ENCODE measurements at places on chromosomes 6 and 20. TPM values are rescaled to one million over a fixed set of nuclear protein-coding genes. Genes with fewer than 3 reads are reported as not detected.

Gene ADGB
- not detected for total RNA-seq

- H3K4me1 ChIP-seq, result peaks cover 6% of the 10 kb centered on the region
- DNase-seq, result no peak
- H3K27me3 ChIP-seq, result peaks cover 3% of the 10 kb centered on the region
These were observed 44.5 kb upstream of the LAMA4 start for GRCh38 chr6:112298816-112299281.

DNA sequence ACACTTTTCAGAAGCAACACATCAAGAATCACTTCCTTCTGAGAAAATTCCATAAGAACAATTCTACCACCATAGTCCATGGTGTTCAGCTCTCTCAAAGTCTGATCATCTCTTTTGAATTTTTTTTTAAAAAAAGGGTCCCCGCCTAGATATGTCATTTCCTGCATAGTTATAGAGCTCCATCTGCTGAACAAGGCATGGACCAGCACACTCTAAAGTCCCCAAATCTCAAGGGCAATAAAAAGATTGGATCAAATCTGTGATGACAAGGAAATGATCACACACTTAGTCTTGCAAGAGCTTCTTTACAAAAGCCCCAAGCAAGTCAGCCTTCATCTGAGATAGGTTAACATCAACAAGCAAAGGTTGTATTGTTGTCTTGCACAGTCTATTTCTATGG, 100.7 kb upstream of the STMND1 start:
- H3K36me3 ChIP-seq, result no peaks in the 10 kb centered on the region
- H3K4me3 ChIP-seq, result no peak overlapping the region
- no peaks in the 10 kb centered on the region for H3K4me1 ChIP-seq

DNA sequence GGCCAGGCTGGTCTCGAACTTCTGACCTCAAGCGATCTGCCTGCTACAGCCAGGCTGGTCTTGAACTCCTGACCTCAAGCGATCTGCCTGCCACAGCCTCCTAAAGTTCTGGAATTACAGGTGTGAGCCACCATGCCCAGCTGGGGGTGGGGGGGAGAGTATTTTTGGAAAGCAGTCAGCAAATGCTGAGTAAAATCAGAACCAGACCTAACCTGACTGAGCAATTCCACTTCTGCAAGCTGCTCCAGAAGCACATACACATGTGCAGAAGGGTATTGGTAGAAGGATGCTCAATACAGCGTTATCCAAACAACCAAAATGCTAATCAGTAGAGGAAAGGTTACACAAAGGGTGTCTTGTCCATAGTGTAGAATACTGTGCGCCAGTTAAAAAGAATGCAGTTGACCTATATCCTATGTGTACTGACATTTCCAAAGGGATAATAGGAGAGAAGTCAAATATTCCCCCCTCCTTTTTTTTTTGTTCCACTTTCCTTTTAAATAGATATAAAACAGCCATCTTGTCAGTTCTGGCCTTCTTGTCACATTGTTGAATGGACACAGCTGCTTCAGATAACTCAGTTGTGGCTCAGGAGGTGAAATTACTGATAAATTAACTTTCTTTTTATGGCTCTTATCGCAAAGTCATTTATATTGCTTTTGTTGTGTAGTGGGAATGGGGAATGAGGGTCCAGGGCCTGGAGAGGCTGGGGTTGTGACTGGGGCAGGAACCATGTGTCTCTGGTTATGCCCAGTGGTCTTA, 74.6 kb downstream of the DTD1 start:
- DNase-seq, result no peak
- no peaks in the 10 kb centered on the region for H3K36me3 ChIP-seq
- H3K4me1 ChIP-seq, result no peaks in the 10 kb centered on the region
- H3K27ac ChIP-seq, result no peak overlapping the region
- peaks cover 4% of the 10 kb centered on the region for H3K27me3 ChIP-seq
- H3K4me3 ChIP-seq, result no peak overlapping the region

Gene OR2H2
- total RNA-seq, result not detected

GRCh38 chr6:138473144-138473543, 26.1 kb downstream of the NHSL1 start:
- no peak for DNase-seq
- H3K27me3 ChIP-seq, result no peaks in the 10 kb centered on the region
- H3K4me3 ChIP-seq, result no peak overlapping the region
- H3K27ac ChIP-seq, result no peak overlapping the region
- H3K4me1 ChIP-seq, result no peaks in the 10 kb centered on the region
- H3K36me3 ChIP-seq, result peaks cover 12% of the 10 kb centered on the region

GRCh38 chr6:125748406-125749172, 843 bp upstream of the HEY2 start:
- peak overlapping the region; percentile 95 for H3K27ac ChIP-seq
- peaks cover 4% of the 10 kb centered on the region for H3K27me3 ChIP-seq
- H3K4me1 ChIP-seq, result peaks cover 47% of the 10 kb centered on the region
- peak; percentile 29 for DNase-seq
- H3K36me3 ChIP-seq, result peaks cover 26% of the 10 kb centered on the region

GRCh38 chr6:15148356-15148946, 97.4 kb upstream of the JARID2 start:
- no peak for DNase-seq
- no peak overlapping the region for H3K4me3 ChIP-seq
- no peaks in the 10 kb centered on the region for H3K36me3 ChIP-seq
- H3K27ac ChIP-seq, result no peak overlapping the region

DNA sequence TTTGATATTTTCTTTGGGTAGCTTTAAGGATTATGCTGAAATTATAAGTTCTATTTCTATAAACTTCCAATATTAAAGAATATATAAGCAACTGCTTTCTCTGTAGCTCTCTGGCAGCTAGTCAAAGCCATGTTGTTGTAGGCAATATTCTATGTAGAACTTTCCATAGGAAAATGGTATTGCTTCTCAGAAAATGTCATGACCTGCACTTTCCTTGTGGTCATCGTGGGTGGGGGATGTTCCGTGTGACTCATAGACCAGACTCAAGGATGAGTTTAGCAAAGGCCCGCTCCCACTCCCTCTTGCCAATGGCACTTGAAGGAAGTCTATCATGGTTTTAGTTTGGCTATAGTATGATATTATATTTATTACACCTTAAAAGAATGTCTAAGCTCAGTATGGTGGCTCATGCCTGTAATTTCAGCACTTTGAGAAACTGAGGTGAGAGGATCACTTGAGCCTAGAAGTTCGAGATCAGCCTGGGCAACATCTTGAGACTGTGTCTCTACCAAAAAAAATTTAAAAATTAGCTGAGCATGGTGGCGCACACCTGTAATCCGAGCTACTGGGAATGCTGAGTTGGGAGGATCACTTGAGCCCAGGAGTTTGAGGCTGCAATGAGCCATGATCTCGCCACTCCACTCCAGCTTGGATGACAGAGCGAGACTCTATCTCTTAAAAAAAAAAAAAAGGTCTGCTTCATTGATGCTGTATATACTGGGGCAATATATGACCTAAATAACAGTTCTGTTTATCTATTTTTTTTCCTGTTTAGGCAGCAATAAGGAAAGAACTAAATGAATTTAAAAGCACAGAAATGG, 36.6 kb upstream of the LTV1 start:
- no peak for DNase-seq
- no peaks in the 10 kb centered on the region for H3K27me3 ChIP-seq
- H3K4me3 ChIP-seq, result no peak overlapping the region

Gene MARCKS
- 669 TPM for total RNA-seq

Gene MROH8
- 4.3 TPM for total RNA-seq
